Activated T-cell treated with anti-CD3 and anti-CD28 coated beads, Interleukin-2, amount 50 U/mL, for 24 hours (primary cell): ENCODE measurements at places on chromosomes 4 and X.

GRCh38 chr4:24104158-24104565 is 214.3 kb upstream of the PPARGC1A start:
- H3K4me1 ChIP-seq: no peaks in the 10 kb centered on the region
- no peak overlapping the region for H3K4me3 ChIP-seq
- no peaks in the 10 kb centered on the region for H3K36me3 ChIP-seq
- no peaks in the 10 kb centered on the region for H3K27me3 ChIP-seq
- H3K27ac ChIP-seq: no peak overlapping the region
- no peak for DNase-seq

DNA sequence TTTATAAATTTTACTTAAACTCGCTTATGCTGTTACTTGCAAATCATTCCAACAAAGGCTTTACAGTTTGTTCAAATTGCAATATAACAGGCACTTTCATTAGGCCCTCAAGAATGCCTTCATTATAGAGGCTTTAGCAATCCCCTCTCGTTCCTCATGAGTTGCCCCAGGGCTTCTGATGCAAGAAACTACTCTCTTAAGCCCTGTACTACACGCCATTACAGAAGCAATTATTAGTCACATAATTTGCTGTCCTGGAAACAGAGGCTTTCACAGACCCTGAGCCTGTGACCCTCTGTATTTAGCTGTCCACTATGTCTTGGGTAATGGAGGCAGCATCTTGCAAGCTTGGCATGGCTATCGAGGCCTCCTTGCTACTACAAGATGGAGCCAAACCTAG is 965.9 kb upstream of the DIAPH2 start:
- no peak overlapping the region for H3K27ac ChIP-seq
- H3K27me3 ChIP-seq: peaks cover 22% of the 10 kb centered on the region
- no peaks in the 10 kb centered on the region for H3K4me1 ChIP-seq
- no peak for DNase-seq
- no peaks in the 10 kb centered on the region for H3K36me3 ChIP-seq

DNA sequence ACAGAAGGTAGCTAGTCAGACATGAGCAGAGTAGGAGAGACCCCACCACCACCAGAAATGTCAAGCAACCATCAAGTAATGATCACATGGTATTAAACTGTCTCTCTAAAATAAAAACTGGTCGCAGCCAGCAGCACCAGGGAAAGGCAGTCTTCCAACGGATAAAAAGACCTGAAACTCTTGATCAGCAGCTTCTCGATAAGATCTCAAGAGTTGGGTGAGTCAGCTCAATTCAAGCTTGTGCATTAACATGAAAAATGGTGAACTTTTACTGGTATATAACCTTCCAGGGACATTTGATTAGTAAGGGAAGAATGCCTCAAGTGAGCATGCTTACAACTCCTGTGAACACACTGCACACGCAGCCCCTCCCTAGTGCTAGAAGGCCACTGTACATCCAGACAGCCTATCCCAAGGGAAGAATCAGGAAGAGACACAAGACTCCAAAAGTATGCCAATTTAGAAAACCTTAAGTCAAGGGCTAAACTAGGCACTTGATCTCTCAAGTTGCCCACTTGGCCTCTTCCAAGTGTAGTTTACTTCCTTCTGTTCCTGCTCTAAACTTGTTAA is 270.0 kb upstream of the GNPDA2 start:
- no peak for DNase-seq
- no peaks in the 10 kb centered on the region for H3K4me1 ChIP-seq
- H3K27me3 ChIP-seq: no peaks in the 10 kb centered on the region
- H3K36me3 ChIP-seq: no peaks in the 10 kb centered on the region
- H3K4me3 ChIP-seq: no peak overlapping the region

GRCh38 chr4:15198070-15198727 is 195.9 kb downstream of the CPEB2 start:
- peaks cover 11% of the 10 kb centered on the region for H3K27me3 ChIP-seq
- no peak overlapping the region for H3K27ac ChIP-seq
- DNase-seq: no peak
- H3K36me3 ChIP-seq: no peaks in the 10 kb centered on the region

DNA sequence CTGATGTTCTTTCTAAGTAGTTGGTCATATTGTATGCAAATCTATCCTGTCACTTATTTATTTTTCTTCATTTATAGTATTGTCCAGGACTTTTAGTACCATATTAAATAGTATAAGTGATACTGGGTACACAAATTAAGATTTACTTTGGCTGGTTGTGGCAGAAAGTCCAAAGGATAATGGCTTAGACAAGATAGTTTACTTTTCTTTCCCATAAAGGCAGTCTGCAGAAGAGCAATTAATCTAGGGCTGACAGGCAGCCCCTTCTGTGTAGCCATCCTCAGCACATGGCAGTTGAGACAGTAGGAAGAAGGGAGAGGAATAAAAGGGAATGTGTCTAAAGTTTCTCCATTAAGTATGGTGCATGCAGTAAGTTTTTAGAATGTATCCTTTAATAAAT is 6.4 kb downstream of the RBM10 start:
- H3K27me3 ChIP-seq: peaks cover 17% of the 10 kb centered on the region
- peaks cover 27% of the 10 kb centered on the region for H3K4me1 ChIP-seq
- H3K4me3 ChIP-seq: no peak overlapping the region
- H3K36me3 ChIP-seq: peaks cover 64% of the 10 kb centered on the region

DNA sequence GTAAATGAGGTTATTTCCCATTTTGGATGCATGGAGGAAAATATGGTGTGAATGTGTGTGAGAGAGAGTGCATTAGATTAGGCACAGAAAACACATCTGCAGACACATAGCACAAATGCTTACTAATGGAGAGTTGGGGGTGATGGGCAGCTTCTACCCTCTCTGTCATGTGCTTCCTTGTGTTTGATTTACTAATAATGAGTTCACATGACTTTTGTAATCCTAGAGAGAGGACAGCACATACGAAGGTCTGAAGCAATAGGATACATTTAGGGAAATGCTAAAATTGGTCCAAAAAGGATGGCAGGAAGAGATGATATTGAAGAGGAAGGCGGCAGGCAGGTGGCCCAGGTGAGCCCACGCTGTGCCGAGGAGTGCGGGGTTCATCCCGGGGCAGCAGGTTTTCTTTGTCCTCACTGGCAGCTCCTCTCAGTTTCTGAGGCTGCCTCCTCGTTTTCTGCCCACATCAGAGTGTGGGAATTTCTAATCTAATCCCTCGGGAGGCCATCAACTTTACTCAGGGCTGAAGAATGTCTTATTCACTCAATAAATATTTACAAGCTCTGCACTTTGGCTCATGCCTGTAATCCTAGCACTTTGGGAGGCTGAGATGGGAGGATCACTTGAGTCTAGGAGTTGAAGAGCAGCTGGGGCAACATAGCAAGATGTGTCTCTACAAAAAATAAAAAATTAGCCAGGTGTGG is 15.9 kb upstream of the MAP9 start:
- H3K4me3 ChIP-seq: no peak overlapping the region
- no peak for DNase-seq
- no peaks in the 10 kb centered on the region for H3K4me1 ChIP-seq
- no peaks in the 10 kb centered on the region for H3K36me3 ChIP-seq

DNA sequence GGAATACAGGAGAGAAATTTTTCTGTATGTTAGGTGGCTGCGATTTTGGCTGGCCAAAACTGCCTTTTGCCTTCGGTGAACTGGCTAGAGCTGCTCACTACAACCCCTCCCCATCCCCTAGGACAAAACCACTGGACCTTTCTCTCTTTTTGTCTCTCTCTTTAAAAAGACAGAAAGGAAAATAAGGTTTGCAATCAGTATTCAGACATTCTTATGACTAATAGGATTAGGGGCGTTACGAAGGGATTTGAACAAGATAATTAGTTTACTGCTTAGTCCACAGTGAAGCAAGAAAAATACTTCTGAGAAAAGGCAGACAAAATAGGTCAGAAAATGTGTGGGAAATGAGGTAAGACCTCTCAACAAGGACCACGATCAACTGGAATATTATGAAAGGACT is 180.4 kb downstream of the SLIT2 start:
- no peaks in the 10 kb centered on the region for H3K4me1 ChIP-seq
- no peak overlapping the region for H3K27ac ChIP-seq
- H3K27me3 ChIP-seq: no peaks in the 10 kb centered on the region
- H3K36me3 ChIP-seq: no peaks in the 10 kb centered on the region
- H3K4me3 ChIP-seq: no peak overlapping the region

DNA sequence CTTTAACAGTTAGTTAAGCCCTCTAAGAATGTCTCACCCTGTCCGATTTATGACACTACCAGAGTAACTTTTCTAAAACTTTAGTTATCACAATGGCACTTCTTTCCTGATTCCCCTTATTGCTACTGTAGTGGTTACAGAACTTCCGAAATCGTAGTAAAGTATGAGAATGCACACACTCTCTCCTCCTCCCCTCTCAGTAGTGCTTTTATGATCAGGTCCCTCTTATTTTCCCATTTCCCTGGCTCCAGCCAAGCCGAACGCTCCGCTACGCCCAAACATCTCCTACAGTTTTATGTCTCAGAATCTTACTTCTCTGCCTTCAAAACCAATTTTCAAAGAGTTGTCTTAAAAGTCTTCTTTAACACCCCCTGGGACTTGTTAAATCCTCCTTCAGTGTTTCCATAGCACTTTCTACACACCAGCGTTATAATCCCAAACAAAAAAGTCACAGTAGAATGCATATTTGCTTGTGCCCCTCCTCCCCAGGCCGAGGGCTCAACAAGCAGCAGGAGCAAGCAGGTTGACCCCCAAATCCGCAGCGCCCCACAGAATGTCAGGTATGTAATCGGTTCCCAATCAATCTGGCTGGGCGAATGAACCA is 671 bp downstream of the HPF1 start:
- no peak for DNase-seq
- peaks cover 27% of the 10 kb centered on the region for H3K4me1 ChIP-seq
- H3K36me3 ChIP-seq: peaks cover 28% of the 10 kb centered on the region
- H3K4me3 ChIP-seq: peak overlapping the region; percentile 89

- no peak overlapping the region for H3K27ac ChIP-seq
- peaks cover 13% of the 10 kb centered on the region for H3K36me3 ChIP-seq
- H3K4me3 ChIP-seq: no peak overlapping the region
- H3K27me3 ChIP-seq: peaks cover 23% of the 10 kb centered on the region
- no peak for DNase-seq
Measured at GRCh38 chrX:110242371-110242770, 75.5 kb downstream of the AMMECR1 start.

DNA sequence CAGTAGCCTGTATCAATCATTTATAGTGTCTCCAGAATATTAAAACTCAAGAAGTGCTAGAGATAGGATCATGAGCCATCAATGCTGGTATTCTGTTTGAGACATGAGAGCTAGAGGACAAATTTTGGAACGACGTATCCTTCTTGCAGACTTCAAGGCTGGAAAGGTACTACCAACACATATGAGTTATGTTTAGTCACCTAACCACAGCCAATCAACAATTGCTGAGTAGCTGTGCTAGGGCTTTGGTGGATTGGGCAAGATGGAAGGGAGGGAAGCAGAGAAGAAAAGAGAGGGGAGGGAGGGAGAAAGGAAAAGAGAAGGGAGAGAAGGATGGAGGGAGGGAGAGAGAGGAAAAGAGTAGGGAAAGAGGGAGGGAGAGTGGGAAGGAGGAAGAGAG is 21.6 kb upstream of the RAI2 start:
- H3K27me3 ChIP-seq: peaks cover 72% of the 10 kb centered on the region
- DNase-seq: no peak
- H3K36me3 ChIP-seq: no peaks in the 10 kb centered on the region
- no peak overlapping the region for H3K4me3 ChIP-seq

GRCh38 chr4:109969919-109970318 is 57.2 kb downstream of the EGF start:
- peaks cover 31% of the 10 kb centered on the region for H3K27me3 ChIP-seq
- DNase-seq: no peak
- H3K4me3 ChIP-seq: peak overlapping the region; percentile 6
- H3K27ac ChIP-seq: no peak overlapping the region
- peaks cover 31% of the 10 kb centered on the region for H3K4me1 ChIP-seq

DNA sequence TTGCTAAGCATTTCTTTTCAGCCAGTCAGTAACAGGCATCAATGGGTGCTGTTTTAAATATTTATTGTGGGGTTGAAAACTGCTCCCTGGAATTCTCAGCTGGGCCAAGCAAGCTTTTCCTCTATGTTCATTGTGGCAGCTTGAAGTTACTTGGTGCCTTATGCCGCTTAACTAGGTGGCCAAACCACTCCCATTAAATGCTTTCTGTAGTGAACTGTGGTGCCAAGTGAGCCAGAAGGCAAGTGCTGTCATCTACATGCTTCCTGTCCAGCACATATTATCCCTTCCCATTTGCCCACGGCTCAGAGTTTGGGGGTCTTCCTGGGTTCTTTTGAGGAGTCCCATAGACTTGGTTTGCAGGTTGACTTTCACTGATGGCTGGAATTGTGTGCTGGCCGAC is 64.8 kb downstream of the TAB3 start:
- H3K36me3 ChIP-seq: no peaks in the 10 kb centered on the region
- no peak overlapping the region for H3K4me3 ChIP-seq
- H3K27me3 ChIP-seq: peaks cover 35% of the 10 kb centered on the region
- H3K27ac ChIP-seq: no peak overlapping the region
- peaks cover 26% of the 10 kb centered on the region for H3K4me1 ChIP-seq
- DNase-seq: no peak

GRCh38 chr4:26807330-26807729 is 53.3 kb upstream of the STIM2 start:
- no peaks in the 10 kb centered on the region for H3K36me3 ChIP-seq
- H3K27me3 ChIP-seq: no peaks in the 10 kb centered on the region
- no peak for DNase-seq
- H3K27ac ChIP-seq: no peak overlapping the region
- peaks cover 8% of the 10 kb centered on the region for H3K4me1 ChIP-seq

GRCh38 chr4:143287572-143287923 is 49.1 kb upstream of the GAB1 start:
- no peaks in the 10 kb centered on the region for H3K36me3 ChIP-seq
- no peak overlapping the region for H3K27ac ChIP-seq
- H3K4me1 ChIP-seq: no peaks in the 10 kb centered on the region
- peaks cover 2% of the 10 kb centered on the region for H3K27me3 ChIP-seq
- no peak overlapping the region for H3K4me3 ChIP-seq

- H3K27me3 ChIP-seq: no peaks in the 10 kb centered on the region
- no peak overlapping the region for H3K27ac ChIP-seq
- no peaks in the 10 kb centered on the region for H3K36me3 ChIP-seq
- no peaks in the 10 kb centered on the region for H3K4me1 ChIP-seq
- H3K4me3 ChIP-seq: no peak overlapping the region
Measured at GRCh38 chrX:30228526-30228925, 1.9 kb upstream of the MAGEB3 start.

DNA sequence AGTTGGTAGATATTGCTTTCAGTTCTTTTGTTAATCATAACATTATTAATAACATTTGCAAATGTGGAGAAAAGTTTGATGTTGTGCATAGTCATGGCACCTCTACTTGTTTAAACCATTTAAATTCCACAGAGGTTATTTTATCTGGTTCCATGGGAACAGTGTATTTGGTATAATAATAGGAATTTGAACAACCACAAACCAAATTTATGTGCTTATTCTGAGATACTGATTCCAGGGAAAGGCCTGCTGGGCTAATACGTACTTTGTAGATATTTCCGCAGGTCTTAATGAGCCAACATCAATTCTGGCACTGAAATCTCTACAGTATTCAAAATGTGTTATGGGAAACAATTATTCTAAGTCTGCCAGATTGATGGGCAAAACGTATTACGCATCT is 319.0 kb downstream of the DKK2 start:
- no peak overlapping the region for H3K4me3 ChIP-seq
- no peaks in the 10 kb centered on the region for H3K27me3 ChIP-seq
- no peak overlapping the region for H3K27ac ChIP-seq
- DNase-seq: no peak

GRCh38 chr4:75497133-75497532 is 17.1 kb downstream of the RCHY1 start:
- H3K4me3 ChIP-seq: no peak overlapping the region
- no peak for DNase-seq
- peak overlapping the region; percentile 26 for H3K27ac ChIP-seq
- no peaks in the 10 kb centered on the region for H3K27me3 ChIP-seq
- H3K4me1 ChIP-seq: peaks cover 41% of the 10 kb centered on the region
- H3K36me3 ChIP-seq: peaks cover 85% of the 10 kb centered on the region
